Vagina (tissue), 2 donors: ENCODE measurements at places on chromosomes 6 and 20. TPM values are rescaled to one million over a fixed set of nuclear protein-coding genes. Genes with fewer than 3 reads are reported as not detected.
A peak's percentile ranks its signal among the peaks of the same experiment; 100 is the strongest.

GRCh38 chr6:100671740-100672139, 207.0 kb upstream of the SIM1 start:
- H3K27me3 ChIP-seq = no peaks in the 10 kb centered on the region
- H3K4me1 ChIP-seq = no peaks in the 10 kb centered on the region
- H3K27ac ChIP-seq = no peak overlapping the region
- no peak for DNase-seq
- no peaks in the 10 kb centered on the region for H3K36me3 ChIP-seq

DNA sequence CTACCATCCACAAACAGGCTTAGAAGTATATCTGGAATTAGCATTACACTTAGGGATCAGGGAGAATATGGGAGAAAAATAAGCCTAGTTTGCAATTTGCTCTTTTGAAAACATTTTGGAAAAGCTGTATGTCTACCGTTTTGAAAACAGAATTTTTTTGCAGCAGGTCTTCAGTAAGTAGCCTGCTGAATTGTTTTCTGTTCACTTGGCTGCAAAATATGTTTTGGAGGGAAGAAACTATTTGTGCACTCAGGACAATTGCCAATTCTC, 39.6 kb downstream of the ILRUN start:
- peaks cover 35% of the 10 kb centered on the region for H3K4me1 ChIP-seq
- peak overlapping the region; percentile 44 for H3K4me3 ChIP-seq
- DNase-seq = no peak

DNA sequence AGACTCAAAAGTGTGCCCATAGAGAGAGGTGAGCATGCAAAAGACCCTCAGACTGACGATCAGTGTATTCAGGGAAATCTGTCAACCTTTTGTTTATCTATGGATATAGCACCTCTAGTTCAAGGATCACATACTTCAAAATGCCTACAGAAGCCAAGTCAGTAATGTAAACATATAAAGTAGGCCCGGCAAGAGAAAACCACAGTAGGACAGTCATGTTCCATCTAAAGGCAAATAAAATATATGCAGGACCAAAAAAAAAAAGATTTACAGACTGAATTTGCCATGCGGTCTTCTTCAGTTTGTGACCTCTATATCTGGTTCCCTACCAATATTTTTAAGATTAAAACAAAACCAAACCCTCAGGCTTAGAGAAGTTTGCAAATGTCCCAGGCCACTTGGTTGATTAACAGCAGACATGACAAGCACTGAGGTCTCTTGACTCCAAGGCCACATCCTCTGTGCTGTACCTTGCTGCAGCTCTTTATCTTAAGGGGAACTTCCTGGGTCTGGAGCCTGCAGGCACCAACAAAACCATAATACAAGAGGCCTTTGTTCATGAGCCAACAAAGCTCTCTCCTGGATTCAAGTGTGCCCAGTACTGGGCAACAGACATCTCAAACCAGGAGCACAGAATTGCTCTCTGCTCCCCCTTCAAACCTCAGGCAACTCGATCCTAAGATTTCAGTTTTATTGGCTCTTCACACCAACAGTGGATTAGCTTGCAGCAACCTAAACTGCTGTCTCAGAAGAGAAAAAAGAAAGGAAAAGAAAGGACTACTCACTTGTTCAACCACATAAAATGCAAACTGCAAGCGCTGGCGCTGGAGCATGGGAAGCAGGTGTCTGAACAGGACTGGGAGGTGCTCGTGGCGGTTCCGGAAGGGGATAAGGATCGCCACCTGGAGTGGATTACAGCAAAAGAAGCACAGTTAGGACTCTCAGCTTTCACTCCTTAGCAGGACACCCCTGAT, 71.7 kb downstream of the B4GALT5 start:
- H3K4me1 ChIP-seq = peaks cover 13% of the 10 kb centered on the region
- no peak for DNase-seq
- H3K36me3 ChIP-seq = no peaks in the 10 kb centered on the region
- H3K27me3 ChIP-seq = no peaks in the 10 kb centered on the region
- H3K4me3 ChIP-seq = no peak overlapping the region
- peak overlapping the region; percentile 22 for H3K27ac ChIP-seq

GRCh38 chr6:11769811-11770545, 8.6 kb downstream of the ADTRP start:
- H3K4me3 ChIP-seq = no peak overlapping the region
- H3K4me1 ChIP-seq = peaks cover 59% of the 10 kb centered on the region
- no peaks in the 10 kb centered on the region for H3K36me3 ChIP-seq
- H3K27me3 ChIP-seq = no peaks in the 10 kb centered on the region
- H3K27ac ChIP-seq = peak overlapping the region; percentile 95

DNA sequence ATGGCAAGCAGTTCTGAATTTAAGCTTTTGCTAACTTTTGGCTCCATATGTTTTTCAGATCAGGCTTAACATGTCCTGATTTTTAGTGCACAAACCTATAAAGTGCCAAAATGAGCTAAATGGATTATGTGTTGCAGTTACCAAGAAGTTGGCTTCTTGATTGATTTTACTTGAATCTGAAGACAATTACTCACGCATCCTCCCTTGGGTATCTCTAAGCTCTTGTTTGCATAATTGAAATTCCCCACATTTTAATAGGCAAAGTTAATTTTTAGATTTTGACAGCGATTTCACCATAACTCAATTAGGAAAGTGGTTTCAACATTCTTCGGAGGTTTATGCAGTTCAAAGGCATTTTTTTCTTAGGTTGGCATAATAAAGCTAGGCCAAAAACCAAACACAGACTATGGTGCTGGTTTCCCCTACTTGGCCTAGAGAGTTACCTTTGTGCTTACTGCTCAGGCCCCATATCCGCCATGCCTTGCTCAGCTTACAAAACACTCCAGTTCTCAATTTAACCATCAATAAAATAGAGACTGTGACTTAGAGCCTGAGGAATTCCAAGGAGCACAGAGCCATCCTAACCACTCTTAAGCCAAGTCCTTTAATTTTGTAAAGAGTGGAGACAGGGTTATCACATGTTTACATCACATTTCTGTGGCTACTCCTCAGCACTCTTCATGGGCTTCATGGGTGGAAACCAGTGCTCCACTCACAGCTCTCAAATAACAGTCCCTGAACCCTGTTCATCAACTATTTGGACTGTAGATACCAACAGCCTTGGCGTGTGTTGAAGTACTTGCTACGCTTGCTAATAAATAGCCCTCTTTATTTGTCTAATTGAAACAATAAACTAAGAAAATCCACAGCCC, 32.1 kb downstream of the LAMA4 start:
- peak overlapping the region; percentile 51 for H3K27ac ChIP-seq
- no peaks in the 10 kb centered on the region for H3K27me3 ChIP-seq
- no peak overlapping the region for H3K4me3 ChIP-seq
- no peaks in the 10 kb centered on the region for H3K36me3 ChIP-seq

DNA sequence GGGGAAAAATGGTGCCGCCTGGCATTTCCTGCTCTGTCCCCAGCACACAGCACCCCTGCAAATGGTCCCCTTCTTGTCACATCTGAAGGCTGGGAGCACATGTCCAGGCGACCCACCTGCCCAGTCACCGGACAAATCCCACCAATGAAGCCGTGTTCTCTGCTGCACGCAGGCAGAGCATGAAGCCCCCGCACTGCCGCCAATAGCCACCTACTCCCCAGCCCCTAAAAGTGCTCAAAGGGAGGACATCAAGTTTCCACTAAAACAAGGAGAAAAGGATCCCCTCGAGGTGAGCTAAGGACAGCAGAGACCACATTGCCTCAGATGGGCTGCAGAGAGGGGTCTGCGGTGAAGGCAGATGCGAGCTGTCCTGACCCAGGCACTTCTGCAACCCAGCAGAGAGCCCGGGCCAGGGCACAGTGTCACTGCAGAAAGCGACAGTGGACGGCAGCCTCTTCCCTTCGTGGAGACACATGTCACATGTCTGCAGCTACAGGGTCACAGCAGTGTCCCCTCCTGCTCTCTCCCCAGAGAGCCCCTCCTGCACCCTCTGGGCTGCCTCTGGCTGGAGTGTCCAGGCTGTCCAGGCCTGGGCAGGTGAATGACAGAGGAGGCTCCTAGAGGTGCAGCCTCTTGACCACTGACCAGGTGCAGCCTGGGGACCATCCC, 221.5 kb downstream of the PREX1 start:
- H3K27ac ChIP-seq = no peak overlapping the region
- no peaks in the 10 kb centered on the region for H3K36me3 ChIP-seq
- no peaks in the 10 kb centered on the region for H3K27me3 ChIP-seq
- no peak overlapping the region for H3K4me3 ChIP-seq

- H3K36me3 ChIP-seq = no peaks in the 10 kb centered on the region
- H3K27ac ChIP-seq = no peak overlapping the region
- no peaks in the 10 kb centered on the region for H3K27me3 ChIP-seq
- DNase-seq = no peak
- H3K4me3 ChIP-seq = no peak overlapping the region
Observed at GRCh38 chr6:42471142-42471541, 19.4 kb upstream of the TRERF1 start.

- no peak for DNase-seq
- H3K4me1 ChIP-seq = no peaks in the 10 kb centered on the region
- peak within 1 kb of the TSS; percentile 80 for H3K4me3 ChIP-seq
- peak within 1 kb of the TSS; percentile 89 for H3K27ac ChIP-seq
- H3K27me3 ChIP-seq = no peaks in the 10 kb centered on the region
Observed at GRCh38 chr6:17392978-17393891, at the start of gene CAP2. TSS of gene CAP2 (plus strand) at chr6:17393595. CDS start at chr6:17421556, 27,961 bp downstream.

DNA sequence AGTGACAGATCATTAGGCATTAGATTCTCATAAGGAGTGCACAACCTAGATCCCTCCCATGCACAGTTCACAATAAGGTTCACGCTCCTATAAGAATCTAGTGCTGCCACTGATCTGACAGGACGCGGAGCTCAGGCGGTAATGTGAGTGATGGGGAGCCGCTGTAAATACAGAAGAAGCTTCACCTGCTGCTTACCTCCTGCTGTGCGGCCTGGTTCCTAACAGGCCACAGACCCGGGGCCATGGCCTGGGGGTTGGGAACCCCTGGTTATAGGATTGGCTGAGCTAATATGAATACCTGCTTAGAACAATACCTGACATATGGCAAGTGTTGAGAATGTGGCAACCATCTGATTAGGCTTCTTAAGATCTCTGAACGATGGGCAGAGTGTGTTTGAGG, 2.4 kb downstream of the PNPLA1 start:
- peaks cover 14% of the 10 kb centered on the region for H3K4me1 ChIP-seq
- no peaks in the 10 kb centered on the region for H3K36me3 ChIP-seq
- DNase-seq = no peak
- no peaks in the 10 kb centered on the region for H3K27me3 ChIP-seq
- no peak overlapping the region for H3K27ac ChIP-seq

GRCh38 chr6:4460586-4461475, 315.4 kb upstream of the CDYL start:
- peak overlapping the region; percentile 25 for H3K27ac ChIP-seq
- DNase-seq = no peak
- peaks cover 14% of the 10 kb centered on the region for H3K4me1 ChIP-seq
- no peaks in the 10 kb centered on the region for H3K27me3 ChIP-seq
- no peak overlapping the region for H3K4me3 ChIP-seq

DNA sequence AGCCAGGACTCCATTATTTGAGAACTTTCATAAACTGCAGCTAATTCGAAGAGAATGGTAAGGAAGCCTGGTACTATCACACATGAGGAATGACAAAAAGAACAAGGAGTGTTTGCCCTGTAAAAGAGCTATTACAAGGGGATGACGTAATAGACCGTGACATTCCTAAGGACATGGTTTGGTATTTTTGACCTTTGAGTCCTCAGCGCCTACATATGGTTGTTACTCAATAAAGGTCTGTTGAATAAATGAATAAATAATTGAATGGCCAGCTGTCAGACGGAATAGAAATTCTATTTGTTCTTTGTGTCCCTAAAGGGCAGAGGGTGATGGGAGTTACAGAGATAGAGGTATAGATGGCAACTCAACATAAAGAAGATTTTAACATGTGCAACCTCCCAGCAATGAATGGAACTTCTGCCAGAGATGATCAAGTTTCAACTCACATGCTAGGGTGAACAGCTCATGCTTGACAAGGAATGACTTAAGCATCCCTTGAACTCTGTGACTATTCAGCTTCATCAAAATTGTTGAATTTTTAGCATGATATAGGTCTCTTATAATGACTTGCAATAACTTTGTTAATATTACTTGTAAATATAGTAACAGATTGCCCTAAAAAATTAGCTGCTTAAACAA, 115.4 kb downstream of the TENT5A start:
- no peaks in the 10 kb centered on the region for H3K4me1 ChIP-seq
- no peaks in the 10 kb centered on the region for H3K36me3 ChIP-seq
- H3K27me3 ChIP-seq = no peaks in the 10 kb centered on the region
- no peak overlapping the region for H3K27ac ChIP-seq

GRCh38 chr20:18983796-18984195, 170.2 kb downstream of the SCP2D1 start:
- peaks cover 39% of the 10 kb centered on the region for H3K4me1 ChIP-seq
- no peaks in the 10 kb centered on the region for H3K27me3 ChIP-seq
- H3K4me3 ChIP-seq = no peak overlapping the region
- DNase-seq = peak; percentile 55

DNA sequence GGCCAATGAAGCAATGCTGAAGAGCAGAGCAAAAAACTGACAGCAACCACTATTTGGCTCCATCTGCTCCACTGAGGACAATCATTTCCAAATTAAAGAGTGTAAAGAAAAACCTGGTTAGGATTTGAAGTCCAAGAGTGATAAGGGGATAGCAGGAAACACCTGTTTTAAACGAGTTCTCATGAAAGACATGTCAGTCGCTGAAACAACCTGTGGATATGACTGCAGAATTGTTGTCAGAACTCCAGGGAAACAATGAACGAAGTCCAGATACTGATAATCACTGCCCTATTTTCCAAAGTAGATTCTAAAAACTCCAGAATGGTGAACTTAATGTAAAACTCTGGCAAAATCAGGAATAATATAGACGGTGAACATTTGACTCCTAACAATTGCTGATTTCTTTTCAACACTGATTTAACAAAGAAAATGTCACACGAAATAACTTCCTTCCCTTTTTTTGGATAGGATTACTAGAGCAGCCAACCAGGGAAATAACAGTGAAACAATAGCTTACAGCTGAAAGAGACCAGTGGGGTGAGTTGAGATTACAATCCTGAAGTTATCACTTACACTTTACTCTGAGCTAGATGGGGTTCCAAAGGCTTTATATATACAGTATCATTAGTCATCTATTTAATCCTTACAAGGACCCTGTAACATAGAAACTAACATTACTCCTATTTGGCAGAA, 83.7 kb downstream of the ELOVL5 start:
- DNase-seq = no peak
- H3K27ac ChIP-seq = no peak overlapping the region
- H3K36me3 ChIP-seq = peaks cover 42% of the 10 kb centered on the region
- H3K4me1 ChIP-seq = no peaks in the 10 kb centered on the region

GRCh38 chr6:56370127-56370540, 122.8 kb upstream of the COL21A1 start:
- H3K4me3 ChIP-seq = peak overlapping the region; percentile 9
- no peak for DNase-seq
- no peaks in the 10 kb centered on the region for H3K27me3 ChIP-seq

Gene ECT2L
- not detected for total RNA-seq

Gene SCGN
- total RNA-seq = not detected

Gene SEL1L2
- not detected for total RNA-seq

Gene TREM1
- 0.98 TPM for total RNA-seq

Gene TAF8
- total RNA-seq = 35.6 TPM
